ENCODE measurements at places on chromosomes 11 and 22.

DNA sequence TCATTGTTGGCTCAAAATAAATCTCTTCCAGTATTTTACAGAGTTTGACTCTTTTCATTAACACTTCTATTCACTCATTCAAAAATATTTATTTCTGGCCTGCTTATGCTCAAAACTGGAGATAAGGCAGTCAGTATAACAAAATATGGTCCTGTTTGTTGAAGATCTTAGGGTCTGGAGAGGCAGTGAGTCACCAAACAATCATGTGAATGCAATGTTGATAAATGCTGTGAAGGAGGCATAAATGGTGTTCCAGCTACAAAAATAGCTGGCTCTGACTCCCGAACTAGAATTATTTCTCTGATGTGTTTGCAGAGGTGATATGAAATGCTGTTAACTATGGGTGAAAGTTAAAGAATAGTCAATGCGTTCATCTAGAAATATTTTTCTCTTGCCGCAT lies 390.6 kb downstream of the AASDHPPT start:
- no peak for DNase-seq

GRCh38 chr11:78664636-78665035 lies 90.0 kb upstream of the NARS2 start:
- no peak for DNase-seq

- no peak for DNase-seq
Observed at GRCh38 chr11:16040151-16040550, 316.2 kb downstream of the SOX6 start.

DNA sequence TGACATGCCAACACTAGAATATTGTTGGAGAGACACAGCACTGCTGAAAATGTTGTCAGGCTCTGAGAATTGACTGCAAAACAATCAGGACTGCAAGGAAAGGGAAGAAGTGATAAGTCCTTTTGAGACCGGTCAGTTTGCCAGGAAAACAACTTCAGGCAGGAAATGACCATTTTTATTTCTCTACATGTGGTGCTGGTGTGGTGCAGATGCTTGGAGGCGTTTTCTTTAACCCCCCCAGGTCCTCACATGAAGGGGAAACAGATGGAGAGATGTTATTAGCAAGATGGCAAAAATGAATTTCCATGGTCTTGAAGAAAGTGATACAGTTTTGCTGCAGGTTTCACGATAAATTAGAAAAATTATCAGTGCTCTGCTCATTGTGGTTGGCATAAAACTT lies 5.7 kb downstream of the AP2A2 start:
- no peak for DNase-seq

DNA sequence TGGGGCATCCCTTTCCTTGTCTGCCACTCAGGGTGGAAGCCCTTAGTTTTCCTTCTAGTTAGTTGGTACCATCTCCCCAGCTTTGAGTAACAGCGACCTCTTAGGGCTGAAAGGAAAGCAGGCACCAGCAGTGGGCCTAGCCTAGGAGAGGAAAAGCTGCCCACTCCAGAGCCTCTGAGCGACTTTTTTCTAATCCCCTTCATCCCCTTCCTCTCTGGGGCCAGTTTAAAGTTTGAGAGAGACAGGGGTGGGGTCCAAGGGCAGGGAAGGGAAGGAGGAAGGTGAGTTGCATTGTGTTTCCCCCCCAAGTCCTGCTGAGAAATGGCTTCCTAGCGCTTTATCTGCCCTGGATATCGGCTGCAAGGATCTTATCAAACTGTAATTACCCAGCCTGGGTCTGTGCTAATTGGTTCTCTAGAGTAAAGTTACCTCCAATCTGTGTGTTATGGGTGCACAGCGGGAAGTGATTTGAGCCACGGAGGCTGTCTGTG lies 573.9 kb upstream of the CADM1 start:
- peak; percentile 26 for DNase-seq

- DNase-seq = no peak
Observed at GRCh38 chr22:36455571-36456463, 25.6 kb downstream of the TXN2 start.

- DNase-seq = no peak
Observed at GRCh38 chr22:36862251-36863242, 1.7 kb downstream of the NCF4 start.

- no peak for DNase-seq
Observed at GRCh38 chr11:14148653-14149273, 186.2 kb downstream of the SPON1 start.

DNA sequence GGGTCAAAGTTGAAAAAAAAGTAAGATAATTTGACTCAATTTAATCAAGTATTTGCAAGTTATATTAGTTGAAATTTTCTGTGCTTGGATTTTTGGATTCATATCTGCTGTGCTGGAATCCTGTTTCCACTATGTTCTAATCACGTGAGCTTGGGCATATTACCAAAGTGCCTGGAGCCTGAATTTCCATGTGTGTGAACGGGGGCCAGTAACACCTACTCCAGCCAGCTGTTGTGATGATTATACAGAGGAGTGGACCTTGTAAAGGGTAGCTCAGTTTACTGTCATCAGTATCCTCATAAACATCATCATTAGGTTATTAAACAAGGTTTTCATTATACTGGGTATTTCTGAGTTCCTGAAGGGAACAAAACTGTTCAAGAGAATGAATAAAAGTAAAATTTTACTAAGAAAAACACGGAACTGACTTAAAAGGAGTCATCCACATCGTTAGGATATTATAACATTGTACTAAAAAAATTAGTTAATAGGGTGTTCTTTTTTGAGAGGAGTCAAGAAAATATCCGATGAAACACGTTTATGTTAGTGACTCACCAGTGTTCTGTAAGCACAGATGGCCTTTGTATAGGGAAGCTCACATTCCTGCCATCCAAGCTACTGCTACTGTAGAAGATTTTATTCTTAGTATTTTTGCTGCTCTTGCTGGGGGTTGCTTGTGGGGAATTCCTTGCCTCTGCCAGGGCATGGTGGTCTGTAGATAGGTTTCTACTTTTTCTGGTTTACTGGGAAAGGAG lies 144.1 kb downstream of the ARHGAP42 start:
- no peak for DNase-seq

DNA sequence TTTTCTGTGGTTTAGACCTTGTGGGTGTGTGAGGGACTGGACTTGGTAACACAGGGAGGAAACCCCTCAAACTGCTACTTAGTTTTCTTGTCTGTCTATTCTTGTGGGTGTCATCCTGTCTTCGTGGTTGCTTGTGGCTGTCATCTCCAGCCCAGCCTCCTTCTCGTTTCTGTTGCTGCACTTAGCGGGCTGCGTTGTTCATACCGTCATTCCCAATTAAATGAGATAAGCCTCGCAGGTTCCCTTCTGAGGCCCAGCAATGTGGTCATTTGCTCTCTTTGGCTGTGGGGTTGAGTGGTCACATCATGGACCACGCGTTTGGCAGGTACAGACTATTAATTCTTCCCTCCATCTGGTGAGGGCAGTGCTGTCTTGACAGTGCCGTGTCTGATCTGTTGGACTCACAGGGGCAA lies 18.8 kb downstream of the PANX1 start:
- no peak for DNase-seq

Measured in NCI-H748 treated with DMSO at 0.1 percent for 48 hours (cell line).